Activated CD4-positive, alpha-beta memory T cell treated with anti-CD3 and anti-CD28 coated beads for 36 hours (primary cell): ENCODE measurements at places on chromosomes 2 and 18. TPM values are rescaled to one million over a fixed set of nuclear protein-coding genes. Genes with fewer than 3 reads are reported as not detected.

GRCh38 chr2:197419438-197419837 lies 15.4 kb downstream of the SF3B1 start:
- no peak for DNase-seq

GRCh38 chr2:189583227-189584198 lies 2.9 kb upstream of the SLC40A1 start:
- no peak for DNase-seq

DNA sequence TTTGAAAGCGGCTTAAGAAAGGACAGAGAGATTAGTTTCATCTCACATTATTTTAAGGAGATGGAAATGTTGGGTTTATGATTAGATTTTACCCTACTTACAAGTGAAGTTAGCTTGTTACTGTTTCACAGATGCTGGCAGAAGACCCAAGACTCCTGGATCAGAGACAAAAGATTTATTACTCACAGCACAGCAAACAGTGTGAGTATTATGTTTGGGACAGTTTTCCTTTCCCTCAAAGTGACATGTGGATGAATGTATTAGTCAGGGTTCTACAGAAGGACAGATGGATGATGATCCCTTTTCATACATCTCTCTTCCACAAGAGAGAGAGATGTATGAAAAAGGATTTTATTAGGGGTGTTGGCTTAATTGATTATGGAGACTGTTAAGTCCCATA lies 281.8 kb upstream of the CDH2 start:
- DNase-seq, result no peak

DNA sequence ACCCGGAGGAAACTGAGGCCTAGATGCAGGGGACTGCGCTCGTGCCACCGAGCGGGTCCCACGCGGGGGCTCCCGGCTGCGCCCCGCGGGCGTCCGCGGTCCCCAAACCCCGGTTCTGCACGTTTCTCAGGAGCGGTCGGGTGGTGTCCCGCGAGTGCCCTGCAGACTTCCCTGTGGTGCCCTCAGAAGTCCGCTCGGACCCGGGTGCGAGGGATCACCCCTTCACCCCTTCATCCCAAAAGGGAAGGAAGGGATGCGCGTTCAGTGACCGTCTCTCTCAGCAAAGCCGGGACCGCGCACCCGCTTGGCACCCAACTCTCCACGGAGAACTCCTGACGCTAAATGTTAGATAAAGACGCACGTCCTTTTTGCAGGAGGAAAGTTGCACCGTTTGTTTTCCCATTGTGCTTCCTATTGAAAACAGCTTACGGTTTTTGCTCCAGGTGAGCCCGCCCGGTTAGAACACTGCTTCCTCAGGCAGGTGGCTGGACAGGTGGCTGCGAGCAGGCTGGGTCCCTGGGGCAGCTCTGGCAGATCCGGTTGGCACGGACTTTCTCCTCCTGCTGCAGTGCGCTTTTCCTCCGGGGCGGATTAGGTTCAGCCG lies 779 bp downstream of the DGKD start:
- DNase-seq, result peak; percentile 24

DNA sequence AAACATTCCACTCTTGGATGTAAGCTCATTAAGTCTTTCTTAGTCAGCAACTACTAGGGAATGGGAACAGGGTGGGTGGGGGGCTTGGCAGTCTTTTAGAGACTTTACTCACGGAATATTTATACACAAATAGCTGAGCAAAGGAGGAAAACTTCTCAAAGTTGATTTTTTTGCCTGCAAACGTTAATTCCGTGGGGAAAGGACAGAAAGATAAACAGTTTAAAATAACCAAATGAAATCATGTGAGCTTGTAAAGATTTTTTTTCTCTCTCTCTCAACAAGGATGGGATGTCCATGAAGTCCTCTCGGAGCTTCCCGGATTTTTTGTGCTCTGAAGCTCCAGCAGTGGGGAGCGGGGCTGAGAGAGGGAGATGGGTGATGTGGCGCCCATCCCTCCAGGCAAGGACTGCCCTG lies 32.2 kb upstream of the MAT2A start:
- DNase-seq, result no peak

GRCh38 chr2:136582628-136583205 lies 182.6 kb upstream of the THSD7B start:
- peak; percentile 23 for DNase-seq

The CNRIP1 gene
- total RNA-seq, result not detected

The SLC19A3 gene
- not detected for total RNA-seq
